ENCODE measurements at places on chromosomes 5 and 9.

DNA sequence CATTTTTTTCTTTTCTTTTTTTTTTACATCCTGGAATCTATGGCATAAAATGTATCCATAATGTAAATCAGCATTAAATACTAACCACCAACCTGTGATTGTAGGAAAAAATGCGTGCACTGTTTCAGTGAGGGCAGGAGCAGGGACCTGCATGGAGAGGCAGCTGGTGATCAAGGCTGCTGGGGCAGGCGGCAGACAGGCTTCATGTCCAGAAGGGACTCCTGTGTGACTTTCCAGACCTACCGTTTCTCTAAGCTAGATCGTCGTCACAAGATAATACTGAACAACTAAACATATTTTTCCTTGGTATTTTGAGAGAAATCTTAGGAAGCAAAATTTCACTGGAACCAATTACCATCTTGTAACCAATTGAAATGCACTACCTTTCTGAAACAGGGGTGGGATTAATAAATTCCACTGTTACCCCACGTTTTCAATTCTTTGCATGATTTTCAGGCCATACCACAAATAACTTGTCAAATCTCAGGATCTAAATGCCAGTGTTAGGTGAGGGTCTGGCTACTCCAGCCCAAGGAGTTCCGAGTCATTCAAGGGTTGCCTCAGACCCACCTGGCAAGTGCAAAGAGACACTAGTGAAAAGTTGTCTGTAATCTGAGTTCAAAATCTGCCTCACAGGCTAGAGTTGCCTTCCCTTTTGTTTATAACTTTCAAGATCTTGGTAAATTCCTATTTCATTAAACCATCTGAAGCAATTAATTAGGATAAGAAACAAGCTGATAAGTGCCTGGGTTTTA lies 198.2 kb downstream of the SEMA5A start:
- DNase-seq = no peak

GRCh38 chr9:115694014-115694413 lies 459.6 kb upstream of the PAPPA start:
- DNase-seq = no peak

GRCh38 chr9:121921444-121921843 lies 171.7 kb downstream of the TTLL11 start:
- no peak for DNase-seq

DNA sequence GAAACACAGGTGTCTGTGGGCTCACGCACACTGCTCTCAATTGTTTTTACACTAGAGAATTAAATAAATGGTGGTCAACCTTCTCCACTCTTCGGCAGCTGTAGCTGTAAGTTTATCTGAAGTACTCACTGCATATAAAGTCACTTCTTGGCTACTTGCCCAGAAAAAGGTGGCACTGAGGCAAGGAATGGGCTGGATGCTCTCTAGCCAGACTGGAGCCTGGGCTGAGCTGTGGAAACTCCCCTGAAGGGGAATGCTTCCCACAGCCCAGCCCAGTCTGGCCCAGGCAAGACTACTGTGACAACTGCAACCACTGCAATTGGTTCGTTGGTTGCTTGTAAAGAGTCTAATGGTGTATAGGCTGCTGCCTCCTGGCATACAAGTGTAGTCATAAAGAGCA lies 4.5 kb downstream of the LEAP2 start:
- DNase-seq = no peak

- DNase-seq = no peak
These were observed 146.6 kb downstream of the MAN2A1 start for GRCh38 chr5:109836280-109836679.

DNA sequence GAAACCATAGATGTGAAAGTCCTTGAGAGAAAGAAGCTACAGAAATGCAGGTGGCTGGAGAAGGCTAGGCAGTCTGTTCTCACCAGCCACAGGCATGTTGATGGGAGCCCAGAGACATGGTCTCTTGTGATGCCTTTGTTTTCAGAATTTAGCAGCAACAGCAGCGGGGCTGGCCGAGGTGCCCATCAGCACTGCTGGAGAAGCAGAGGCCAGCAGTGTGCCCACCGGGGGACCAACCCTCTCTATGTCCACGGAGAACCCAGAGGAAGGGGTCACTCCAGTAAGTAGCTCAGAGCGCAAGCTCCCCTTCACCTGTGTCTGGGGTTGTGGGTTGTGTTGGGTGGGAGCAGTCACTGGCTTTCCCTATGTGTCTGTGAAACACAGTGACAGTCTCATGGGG lies 59.6 kb downstream of the COL15A1 start:
- no peak for DNase-seq

DNA sequence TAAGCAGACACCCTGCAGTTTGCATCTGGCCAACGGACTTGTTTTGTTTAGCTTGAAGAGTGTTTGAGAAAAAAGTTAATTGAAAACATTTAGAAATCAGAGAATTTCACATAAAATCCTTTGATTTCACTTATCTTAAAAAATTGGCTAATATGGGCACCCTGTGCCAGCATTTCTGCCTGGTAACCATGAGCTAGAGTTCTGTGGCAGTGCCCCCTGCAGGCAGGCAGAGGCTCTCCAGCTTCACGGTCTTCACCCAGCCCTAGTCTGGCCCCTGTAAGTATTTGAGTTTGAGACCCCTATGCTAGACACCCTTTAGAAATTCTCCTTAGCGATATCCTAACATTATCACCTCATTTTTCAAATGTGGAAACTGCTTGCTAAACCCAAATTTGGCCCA lies 18.8 kb upstream of the FANCC start:
- DNase-seq = no peak

- DNase-seq = no peak
These were observed 320.3 kb downstream of the ACTL7B start for GRCh38 chr9:108535526-108535925.

DNA sequence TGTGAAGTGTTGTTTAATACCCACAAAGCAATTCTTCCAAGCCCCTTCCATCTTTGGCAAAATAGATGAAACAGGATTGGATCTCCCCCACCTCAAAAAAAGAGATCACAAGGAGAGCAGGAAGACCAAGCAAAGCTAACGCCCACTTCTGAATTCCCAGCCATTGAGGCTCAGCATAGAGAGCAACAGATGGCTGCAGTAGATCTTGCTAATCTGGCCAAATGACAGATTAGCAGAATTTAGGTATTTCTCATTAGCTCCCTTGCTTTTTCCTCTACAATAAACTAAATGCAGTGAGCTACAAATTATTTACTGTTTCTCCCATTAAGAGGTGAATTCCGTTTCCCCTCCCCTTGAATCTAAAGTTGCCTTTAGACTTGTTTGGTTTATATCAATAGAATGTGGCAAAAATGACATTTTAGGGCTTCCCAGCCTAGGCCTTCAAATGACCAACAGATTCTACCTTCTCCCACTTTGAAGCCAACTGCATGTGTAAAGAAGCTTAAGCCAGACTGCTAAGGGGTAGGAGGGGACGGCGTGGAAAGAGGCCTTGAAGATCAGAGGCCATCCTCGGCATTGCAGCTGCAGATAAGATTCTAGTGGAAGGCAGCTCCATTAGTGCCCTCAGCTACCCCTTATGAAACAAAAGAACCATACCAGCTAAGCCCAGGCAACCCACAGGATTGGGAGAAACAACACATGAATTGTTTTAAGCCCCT lies 56.8 kb upstream of the CPEB4 start:
- DNase-seq = no peak

DNA sequence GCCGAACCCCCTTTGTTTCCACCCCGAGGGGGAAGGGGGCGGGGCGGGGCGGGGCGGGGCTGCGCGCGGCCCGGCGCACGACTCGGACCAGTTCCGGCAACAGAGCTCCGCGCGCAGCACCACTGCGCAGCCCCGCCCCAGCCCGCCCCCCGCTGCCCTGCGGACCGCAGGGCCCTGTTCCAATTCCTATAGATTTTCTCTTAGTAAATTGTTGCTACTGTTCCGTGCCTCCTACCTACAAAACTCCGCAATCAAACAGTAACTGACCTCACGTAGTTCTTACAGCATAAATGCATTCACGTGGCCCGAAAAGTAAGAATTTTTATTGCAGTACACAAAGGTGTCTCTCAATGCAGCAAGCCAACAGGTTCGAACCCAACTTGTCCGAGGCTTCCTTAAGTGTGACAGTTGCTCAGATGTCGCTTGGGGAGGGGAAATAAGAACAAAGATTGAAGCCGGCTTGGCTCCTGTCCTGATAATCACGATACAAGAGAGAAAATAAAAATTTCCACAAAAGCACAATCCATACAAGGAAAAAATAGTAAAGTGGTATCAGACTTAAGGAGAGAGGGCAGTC lies 1.2 kb upstream of the RNF38 start:
- peak; percentile 54 for DNase-seq

DNA sequence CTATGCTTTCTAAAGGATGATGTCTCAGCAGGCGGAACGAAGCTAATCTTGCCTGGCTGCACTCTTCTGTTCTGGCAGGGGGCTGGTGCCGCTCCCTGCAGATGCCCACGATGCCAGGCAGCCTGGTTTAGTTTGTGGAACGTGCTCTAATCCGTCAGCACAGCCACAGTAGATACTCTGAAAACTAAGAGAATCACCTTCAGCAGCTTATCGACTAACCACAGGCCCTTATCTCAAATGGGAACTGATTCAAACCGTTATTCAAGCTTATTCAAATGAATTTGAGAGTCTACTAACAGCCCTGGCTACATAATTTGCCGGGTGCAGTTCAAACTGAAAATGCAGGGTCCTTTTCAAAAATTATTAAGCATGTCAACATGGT lies 246.6 kb upstream of the ANKRD55 start:
- DNase-seq = no peak

DNA sequence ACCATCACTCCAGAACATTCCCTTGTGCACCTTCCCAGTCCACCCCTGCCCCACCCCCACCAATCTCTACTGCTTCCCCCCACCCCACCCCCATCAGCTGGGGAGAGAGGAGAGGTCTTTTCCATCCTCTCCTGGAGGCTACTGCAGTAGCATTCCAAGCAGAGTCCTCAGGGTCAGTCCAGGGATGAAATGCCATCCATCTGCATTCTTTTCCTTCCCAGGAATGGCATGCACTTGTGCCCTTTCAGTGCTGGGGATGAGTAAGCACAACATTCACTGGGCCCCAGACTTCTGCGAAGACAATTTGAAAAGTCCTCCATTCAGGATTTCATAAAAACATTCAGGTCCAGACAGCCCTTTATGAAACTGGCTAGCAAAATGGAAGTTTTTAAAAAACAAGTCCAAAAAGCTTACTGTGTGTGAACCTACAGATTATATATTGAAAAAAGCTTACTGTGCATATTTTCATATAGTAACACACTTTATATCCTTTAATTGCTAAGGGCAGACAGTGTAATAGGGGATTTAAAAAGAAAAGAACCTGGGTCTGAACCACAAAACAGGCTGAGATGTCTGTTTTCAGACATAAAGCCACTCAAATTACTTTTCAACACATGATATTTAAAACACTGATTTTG lies 50.0 kb upstream of the GOLPH3 start:
- DNase-seq = no peak

DNA sequence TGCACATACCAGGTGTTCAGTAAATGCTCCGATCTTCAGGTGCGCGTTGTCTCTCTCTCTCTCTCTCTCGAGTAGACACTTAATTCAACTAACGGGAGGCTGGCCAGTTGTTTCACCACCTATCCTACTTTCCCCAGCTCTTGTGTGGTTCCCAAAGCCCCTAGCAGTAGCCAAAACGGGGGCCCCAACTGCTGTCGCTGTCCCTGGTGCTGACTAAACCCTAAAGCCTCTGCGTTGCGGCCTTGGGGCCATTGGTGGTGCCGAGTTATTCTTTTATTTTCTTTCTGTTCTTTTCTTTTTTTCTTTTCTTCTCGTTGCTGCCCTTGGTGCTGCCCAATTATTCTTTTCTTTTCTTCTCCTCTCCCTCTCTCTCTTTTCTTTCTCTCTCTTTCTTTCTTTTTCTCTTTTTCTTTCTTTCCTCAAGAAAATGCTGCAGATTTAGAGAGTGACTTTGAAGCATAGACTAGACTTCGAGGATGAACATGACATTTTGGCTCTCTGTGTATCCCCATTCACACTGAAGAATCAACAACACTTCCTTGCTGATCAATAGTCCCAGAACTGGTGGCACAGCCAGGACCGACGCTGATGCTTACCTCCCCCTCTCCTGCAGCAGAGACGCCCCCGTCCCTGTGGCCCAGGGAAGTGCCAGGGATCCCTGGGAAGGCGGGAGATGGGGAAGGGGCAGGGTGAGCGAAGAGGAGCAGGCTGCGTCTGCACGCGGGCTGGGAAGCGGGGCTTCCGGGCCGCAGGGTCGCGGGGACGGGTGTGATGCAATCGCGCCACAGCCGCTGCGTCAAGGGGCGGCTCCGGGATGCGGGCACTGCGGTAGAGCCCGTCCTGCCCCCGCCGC lies at the start of gene FBLL1:
Gene FBLL1, plus strand, starts transcription at position 785 of the 853 bp plus-strand sequence. CDS start 200 bp downstream, outside the sequence.
- no peak for DNase-seq

DNA sequence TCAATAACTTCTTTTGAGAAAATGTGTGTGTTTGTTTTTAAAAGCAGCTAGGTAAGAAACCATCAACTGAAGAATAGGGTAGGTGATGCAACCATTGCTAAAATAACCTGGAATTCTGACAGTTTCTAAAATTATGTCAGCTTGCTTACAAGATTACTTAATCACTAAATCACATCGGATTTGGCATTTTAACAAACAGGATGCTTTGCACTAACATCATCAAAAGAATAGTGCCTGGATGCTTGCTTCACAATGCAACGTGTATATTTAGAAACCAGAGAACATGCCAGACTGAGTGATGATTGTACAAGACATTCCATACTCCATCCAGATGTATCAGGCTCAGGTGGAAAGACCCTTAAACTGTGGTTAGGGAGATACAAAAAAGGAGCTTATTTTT lies 43.9 kb downstream of the PAM start:
- DNase-seq = no peak

- DNase-seq = no peak
These were observed 17.0 kb downstream of the NOTCH1 start for GRCh38 chr9:136528716-136529341.

- DNase-seq = no peak
These were observed 637.6 kb upstream of the SGCD start for GRCh38 chr5:155689406-155689805.

GRCh38 chr9:125807079-125807478 lies 59.9 kb downstream of the PBX3 start:
- no peak for DNase-seq

DNA sequence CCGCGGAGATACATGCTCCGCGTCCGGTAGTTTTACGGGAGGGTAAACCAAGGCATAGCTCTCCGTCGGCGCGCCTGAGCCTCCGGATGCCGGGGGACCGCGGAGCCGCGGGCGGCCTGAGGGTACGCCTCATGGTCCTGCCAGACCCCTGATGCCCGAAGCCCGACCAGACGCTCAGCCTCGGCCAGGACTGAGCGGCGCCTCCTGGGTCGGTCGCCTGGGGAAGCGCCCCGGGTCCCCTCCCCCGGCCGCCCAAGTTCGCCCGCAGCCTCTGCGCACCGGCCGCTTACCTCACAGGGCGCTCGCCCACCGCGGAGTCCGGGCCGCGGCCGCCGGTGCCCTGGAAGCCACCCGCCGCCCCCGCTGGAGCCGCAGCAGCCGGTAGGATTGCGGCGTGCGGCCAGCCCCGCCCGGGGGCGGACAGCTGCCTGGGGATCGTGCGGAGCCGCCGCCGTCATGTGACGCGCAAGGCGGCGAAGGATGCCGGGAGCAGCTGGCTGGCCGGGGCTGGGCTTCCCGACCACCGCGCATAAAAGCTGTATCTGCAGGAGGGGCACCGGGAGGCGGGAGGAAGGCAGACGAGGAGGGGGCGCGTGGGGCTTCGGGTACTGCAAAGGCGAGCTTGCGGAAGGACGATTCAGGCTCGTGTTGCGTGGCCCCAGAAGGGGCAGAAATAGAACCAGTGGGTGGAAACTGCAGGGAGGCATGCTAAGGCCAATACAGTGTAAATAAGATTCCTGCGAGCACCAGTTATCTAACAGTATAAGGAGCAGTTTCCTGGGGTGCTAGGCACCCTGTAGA lies at the start of gene FBXO10:
Gene FBXO10, minus strand, starts transcription at position 460 of the 801 bp plus-strand sequence. CDS start 34,612 bp downstream, outside the sequence.
- no peak for DNase-seq

Measured in Panc1 (cell line).